ENCODE measurements at places on chromosomes 6 and 20.
A peak's percentile ranks its signal among the peaks of the same experiment; 100 is the strongest.

GRCh38 chr20:1528811-1529210 is 28.7 kb downstream of the SIRPD start:
- no peak for DNase-seq

DNA sequence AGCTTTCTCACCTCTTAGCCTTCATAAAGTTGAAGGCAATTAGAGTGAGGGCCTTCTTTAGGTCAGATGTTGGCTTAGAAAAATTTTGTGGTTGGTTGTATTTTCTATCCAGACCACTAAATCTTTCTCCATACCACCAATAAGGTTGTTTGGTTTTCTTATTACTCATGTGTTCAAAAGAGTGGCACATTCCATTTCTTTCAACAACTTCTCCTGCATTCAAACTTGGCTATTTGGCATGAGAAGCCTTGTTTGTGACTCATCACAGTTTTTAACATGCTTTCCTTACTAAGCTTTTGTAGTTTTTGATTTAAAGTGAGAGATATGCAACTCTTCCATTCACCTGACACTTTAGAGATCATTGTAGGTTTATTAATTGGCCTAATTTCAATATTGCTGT is 949.6 kb downstream of the TBC1D32 start:
- DNase-seq, result no peak

DNA sequence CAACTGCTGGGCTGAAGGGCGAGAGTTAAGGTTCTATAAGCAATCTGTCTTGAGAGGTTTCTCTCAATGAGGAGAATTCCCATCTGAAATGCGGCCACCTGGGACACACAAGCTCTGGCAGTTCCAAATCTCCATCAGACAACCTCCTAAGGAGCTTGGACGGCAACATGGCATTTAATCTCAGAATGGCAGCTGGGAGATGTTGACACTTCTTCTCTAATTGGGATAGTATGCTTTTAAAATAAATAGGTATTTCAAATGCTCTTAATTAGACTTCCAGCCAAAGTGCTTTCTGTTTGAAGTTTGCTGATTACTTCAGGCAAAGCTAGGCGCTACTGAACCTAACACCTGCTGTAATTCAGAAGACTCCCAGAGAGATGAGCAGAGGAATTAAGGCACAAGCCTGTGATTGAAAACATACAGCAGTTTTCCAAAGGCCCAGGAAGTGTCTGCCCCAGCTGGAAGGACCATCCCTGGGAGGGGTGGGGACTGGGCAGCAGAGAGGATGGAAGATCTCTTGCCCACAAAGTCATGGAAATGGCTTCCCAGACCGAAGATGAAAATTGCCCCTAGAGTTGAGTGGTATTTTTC is 59.1 kb upstream of the KCNK16 start:
- DNase-seq, result no peak

GRCh38 chr20:41443691-41444090 is 77.1 kb upstream of the EMILIN3 start:
- DNase-seq, result no peak

DNA sequence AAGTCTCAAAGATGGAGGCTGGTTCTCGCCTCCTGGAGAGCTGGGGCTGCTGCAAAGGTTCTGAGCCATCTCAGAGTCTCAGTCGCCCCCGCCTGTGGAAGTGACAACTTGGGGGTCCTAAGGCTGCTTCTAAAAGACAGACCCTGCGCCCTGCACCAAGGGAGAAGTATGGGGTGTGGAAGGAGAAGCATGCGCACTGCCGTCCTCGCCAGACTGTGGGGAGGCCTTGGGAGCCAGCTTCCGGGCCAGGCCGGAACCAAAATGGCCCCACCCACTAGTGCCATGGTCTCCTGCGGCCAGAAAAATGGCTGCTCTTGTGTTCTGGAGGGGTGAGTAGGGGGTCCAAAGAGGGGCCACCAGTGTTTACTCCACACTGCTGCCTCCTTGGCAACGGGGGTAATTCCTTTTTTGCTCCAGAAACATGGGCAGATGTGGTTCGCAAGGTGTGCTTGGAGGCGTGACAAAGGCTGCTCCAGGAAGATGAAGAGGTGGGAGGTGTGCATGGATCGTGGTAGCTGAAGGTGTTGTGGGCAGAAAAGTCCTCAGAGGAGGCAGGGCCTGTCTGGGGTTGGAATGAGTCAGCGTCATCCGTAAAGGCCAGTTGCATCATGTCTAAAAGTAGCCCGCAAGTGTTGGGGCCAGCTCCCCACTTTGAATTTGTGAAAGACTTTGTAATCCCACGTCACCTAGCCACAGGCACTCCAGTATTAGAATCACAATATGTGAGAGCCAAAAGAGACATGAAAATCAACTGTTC is 329.8 kb upstream of the SOX4 start:
- no peak for DNase-seq

- DNase-seq, result no peak
Measured at GRCh38 chr6:150214310-150214709, 71.5 kb downstream of the PPP1R14C start.

DNA sequence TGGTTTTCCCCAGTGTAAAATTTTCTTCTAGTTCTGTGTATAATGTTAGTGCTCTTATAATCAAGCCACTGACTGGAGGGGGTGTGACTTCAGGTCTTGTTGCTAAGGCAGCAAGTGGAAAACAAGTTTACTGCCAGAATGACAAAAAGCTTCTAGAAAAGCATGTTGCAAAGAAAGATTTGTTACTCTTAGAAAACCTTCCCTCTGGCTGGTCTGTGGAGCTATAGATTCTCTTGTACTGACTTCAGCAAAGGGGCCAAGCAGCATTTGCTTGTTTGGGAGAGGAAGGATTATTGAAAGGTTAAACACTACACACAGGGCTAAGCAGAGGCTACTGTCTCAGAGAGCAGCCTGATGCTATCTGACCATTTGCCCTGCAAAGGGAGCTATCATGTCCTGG is 288.8 kb downstream of the BTBD9 start:
- no peak for DNase-seq

- no peak for DNase-seq
Measured at GRCh38 chr6:14408446-14408845, 290.9 kb downstream of the CD83 start.

- no peak for DNase-seq
Measured at GRCh38 chr20:53258741-53259140, 286.6 kb downstream of the TSHZ2 start.

GRCh38 chr20:53972179-53972578 is 98.2 kb downstream of the BCAS1 start:
- DNase-seq, result no peak

- DNase-seq, result no peak
Measured at GRCh38 chr6:100553243-100553642, 88.5 kb upstream of the SIM1 start.

DNA sequence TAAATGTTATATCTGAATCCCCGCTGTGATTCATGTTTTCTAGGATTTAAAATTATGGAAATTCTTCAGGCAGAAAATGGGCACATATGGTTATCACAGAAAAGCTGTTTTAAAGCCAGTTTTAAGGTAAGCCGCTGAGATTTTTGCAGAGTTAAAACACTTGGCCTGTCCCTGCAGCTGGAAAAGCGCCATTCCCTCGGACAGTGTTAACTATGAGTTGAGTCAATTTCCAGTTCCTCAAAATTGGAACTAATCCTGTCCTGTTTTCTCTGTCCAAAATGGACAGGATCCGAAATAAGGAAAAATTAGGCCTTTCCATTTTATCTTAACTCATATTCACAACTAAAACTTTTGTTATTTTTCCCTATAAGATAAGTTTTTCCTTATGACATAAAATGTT is 225.2 kb downstream of the SAMD5 start:
- no peak for DNase-seq

GRCh38 chr20:54215157-54215789 is 7.4 kb downstream of the PFDN4 start:
- DNase-seq, result no peak

DNA sequence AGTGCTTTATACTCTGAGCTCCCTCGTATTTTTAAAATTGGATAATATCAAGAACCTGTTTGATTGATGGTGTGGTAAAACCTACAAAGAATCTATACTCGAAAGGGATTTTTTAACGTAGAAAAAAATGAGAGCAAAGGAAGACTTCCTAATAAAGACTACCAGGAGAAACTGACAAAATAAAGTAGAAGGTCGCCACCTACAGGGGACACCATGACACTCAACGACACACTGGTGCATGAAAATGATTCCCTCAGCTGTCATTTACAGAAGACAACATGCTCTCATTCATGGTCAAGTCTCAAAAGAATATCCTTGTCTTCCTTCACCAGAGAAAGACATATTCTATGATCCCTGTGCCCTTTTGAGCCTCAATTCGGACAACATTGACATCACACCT is 10.1 kb upstream of the NHSL1 start:
- no peak for DNase-seq

DNA sequence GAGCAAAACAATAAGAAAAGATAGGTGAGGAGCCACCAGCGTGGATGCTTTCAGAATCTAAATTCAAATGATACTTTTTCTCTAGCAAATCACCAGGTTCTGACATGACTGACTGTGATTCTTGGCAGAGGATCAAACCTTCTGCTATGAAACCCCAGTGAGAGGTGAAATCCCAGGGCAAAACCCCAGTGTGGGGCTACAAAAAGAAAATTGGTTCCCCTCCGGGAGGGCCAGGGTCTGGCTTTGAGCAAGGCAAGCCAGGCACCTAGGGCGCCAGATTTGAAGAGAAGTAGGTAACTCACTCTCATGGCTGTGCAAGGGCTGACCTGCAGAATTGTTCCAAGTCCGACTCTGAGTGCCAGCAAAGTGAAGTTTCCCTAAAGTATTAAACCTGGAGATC is 20.2 kb upstream of the RALGAPA2 start:
- DNase-seq, result no peak

- DNase-seq, result no peak
Measured at GRCh38 chr6:157811476-157812173, 11.4 kb upstream of the SNX9 start.

GRCh38 chr6:35240838-35241801 is 18.4 kb upstream of the ZNF76 start:
- DNase-seq, result peak; percentile 82

DNA sequence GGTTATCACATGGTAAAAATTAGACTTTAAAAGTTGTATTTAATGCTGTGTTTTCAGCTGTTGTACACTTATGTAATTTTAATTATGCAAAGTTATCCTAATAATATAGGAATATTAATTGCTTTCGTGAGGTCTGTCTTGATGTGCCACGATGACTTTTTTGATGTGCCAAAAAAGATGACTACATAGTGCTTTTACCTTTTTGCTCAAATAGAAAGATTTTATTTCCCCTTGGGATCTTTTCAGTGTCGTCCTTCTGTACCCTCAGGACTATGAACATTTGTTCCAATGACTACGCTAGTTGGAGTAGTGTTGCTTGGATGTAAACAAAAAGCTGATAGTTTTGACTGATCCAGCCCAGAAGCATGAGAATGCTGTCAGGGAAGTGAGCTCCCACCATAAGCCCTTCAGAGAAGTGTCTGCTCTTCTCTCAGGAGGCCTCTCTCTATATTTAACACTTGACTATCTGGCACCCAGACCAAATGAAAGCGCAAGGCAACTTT is 1.2 kb upstream of the CD164 start:
- no peak for DNase-seq

DNA sequence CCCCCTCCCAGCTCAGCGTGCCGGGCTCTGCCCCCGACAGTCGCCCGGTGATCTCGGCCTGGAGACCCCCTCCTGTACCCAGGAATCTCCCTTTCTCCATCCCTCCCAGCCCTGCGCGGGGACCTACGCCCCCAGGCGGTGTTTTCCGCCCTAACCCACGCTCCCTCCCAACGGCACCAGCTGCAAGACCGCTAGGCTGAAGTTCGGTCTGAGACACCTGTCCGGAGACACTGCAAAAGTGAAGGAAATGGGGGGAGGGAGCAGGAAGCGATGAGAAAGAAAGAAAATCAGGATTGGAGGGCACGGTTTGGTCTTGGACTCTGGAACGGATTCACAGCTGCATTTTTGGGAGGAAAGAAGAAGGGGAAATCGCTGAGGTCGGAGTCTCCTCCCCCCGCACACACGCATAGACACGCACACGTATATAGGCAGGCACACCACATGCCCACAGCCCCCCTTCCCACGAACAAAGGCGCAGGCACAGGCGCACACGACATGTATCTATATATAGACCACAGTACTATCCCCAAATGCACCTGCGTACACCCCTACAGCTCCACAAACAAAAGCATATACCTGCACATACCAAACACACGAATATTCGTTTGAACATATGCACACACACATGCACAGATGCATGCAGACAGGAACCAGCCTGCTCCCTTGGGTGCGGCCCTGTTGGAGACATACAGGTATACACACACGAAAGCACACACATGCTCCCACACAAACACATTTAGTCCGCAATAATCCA is 1.0 kb downstream of the SLC32A1 start:
- no peak for DNase-seq

DNA sequence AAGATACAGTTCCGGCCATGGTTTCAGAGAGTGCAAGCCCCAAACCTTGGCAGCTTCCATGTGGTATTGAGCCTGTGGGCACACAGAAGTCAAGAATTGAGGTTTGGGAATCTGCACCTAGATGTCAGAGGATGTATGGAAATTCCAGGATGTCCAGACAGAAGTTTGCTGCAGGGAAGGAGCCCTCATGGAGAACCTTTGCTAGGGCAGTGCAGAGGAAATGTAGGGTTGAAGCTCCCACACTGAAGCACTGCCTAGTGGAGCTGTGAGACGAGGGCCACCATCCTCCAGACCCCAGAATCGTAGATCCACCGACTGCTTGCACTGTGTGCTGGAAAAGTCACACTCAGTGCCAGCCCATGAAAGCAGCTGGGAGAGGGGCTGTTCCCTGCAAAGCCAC is 267.5 kb downstream of the OGFRL1 start:
- DNase-seq, result no peak

- no peak for DNase-seq
Measured at GRCh38 chr6:113412589-113413357, 444.4 kb upstream of the MARCKS start.

DNA sequence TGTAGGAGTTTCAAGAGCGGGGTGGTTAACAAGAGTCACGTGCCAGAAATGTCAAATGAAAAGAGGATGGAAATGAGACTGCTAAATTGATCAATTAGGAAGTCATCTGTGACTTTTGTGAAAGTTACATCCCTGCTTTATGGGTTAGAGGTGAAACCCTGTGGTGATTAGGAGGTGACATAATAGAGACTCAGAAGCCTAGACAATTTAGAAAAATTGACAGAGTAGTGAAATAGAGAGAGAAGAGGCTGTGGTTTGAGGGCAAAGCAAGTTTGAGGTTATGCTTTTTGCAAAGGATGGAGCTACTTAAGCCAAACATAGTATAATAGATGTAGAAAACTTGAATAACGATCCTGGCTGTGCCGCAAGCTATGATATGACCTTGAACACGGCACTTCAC is 71.8 kb downstream of the IMPG1 start:
- DNase-seq, result no peak

- no peak for DNase-seq
Measured at GRCh38 chr6:156948807-156949206, 171.6 kb downstream of the ARID1B start.

DNA sequence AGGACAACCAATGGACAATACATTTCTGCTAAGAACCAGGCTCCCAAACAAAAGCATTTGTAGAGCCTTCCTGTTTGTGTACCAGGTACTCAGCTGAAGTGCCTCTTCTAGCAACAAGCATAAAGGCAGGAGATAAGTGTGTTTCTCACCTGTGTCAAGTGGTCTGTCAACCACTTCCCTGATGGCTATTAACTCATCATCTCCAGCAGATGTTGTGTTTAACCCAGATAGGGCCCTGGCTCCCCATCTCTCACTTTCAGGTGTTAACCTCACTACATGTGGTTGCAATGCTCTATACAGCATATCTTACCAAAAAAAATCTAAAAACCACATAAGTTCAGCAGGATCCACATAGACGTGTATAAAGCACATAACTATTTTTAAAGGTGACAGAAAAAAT is 9.6 kb upstream of the IL17A start:
- no peak for DNase-seq

GRCh38 chr6:5315881-5316280 is 54.6 kb downstream of the FARS2 start:
- no peak for DNase-seq
